ENCODE measurements at places on chromosomes 3 and 15.
A peak's percentile ranks its signal among the peaks of the same experiment; 100 is the strongest.

DNA sequence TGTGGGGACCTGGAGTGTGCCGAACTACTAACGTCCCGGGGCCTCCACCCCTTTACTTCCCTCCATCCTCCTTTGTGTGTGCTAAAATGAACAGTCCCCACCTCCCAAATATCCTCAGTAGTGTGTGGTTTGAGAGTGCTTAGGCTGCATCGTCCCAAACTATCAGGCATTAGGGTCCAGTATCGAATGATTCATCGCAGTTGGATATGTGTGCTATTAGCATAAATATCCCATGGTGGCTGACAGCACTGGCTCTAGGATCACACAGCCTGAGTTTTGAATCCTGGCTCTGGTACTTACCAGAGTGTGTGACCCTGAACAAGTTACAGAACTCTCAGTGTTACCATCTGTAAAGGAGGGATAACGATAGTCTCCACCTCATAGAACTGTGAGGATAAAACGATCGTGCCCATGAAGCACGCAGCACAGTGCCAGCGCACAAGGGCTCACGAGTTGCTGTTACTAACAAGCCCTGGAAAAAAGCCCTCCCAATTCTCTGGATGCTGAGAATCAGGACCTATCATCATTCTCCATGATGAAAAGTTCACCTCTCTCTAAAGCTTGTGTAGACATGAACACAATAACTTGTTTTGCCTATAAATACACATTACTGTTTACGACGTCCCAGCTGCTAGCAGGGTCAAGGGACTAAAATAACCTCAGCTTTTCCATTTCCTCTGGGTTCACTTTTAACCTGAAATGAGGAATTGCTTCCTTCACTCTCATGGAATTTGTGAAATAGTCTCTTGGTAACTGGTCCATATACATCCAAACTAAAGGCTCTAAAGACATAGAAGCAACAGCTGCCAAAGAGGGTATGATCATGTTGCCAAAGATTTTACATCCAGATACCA is 51.0 kb downstream of the VGLL4 start:
- DNase-seq, result no peak

GRCh38 chr15:79923079-79923514 is 26.3 kb upstream of the MTHFS start:
- DNase-seq, result peak; percentile 49

DNA sequence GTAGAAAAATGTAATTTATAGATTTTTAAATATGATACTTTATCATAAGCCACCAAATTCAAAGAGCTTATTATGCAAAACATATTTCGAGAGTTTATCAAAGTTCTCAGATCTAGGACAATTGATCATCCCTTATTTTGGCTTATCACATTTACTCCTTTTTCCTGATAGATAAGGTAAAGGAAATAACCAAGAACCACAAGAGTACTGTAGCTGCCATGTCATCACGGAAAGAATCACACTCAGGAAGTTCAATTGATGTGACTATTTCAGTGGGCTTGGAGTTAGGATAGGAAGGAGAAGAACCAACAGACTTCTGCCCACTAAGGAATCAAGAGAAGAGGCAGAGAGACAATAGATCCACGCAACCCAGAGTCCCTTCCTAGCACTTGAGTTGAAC is 142.7 kb upstream of the TMCO5A start:
- no peak for DNase-seq

- peak; percentile 72 for DNase-seq
Measured at GRCh38 chr3:50237754-50238548, 1.9 kb downstream of the GNAI2 start.

DNA sequence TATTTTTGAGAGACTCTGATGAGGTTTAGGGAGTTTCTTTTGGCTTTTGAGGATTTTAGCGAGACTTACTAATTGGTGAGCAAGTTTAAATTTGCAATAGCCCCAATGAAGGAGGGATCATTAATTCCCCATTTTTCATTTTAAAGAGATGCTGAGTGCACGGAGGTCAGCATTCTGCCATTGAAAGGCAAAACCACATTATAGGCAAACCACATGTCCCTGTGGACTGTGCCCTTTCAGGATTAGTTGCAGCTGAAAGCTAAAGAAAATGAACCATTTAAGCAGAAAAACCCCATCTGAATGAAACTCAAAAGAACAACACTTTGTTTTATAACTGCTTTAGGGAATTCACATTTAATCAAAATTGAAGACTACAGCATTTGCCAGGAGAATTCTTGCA is 246.5 kb downstream of the PDZRN3 start:
- DNase-seq, result no peak

DNA sequence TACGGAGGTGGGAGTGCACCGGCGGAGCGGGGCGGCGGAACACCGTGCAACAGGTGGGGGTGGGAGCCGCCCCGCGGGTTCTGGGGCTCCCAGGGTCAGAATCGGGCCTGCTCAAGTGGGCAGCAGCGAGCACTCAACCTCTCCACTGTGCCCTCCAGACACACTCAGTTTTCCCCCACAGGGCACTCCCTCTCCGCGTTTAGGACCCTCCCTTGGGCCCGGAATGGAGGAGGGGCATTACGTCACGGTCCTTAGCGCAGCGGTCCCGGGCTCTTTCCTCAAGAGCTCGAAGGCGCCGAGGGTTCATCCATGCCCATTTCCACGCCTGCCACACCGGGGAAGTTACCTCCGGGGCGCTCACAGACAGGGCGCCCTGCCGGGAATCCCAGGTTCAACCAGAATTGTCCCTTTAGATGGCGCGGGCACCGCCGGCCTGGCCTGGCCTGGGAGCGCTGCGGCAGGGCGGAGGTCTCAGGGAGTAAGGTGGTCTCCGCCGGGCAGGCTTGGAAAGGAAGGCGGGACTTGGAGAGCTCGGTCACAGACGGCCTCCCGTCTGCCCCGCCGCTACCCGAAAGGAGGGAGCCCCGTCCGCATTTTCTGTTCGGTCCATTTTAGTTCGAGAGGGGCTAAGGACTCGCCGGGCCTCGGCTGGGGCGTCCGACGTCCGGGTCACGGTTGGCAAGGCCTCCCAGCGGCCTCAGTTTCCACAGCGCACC is 5.1 kb downstream of the RNU6-1 start:
- no peak for DNase-seq

Measured in effector CD8-positive, alpha-beta T cell (primary cell).